ENCODE measurements at places on chromosomes 6 and 20. TPM values are rescaled to one million over a fixed set of nuclear protein-coding genes. Genes with fewer than 3 reads are reported as not detected.

DNA sequence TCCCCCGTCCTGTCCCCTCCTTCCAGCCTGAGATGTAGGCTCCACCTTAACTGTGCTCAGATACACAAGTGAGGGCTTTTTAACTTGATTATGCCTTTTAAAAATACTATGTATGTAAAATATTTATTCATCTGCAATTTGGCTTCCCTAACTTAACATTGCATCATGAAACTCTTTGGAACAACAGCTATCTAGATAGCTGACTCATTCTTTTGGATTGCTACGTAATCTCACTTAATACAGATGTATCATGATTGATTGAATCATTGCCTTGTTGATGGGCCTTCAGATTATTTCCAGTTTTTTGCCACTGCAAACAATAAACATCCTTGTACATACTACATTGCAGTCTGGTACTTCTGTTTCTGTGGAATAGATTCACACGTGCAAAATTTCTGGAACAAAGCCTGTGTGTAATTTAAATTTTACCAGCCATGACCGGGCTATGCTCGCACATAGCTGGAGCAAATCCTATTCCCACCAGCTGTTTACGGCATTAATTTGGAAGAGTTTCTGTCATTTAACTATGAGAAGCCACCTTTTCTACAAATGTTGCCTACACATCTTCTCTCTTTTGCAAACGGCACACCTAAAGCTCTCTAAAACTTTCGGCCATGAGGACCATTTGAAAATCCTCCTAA is 6.5 kb downstream of the PRND start:
- DNase-seq, result no peak
- H3K27me3 ChIP-seq, result peaks cover 9% of the 10 kb centered on the region
- no peak overlapping the region for H3K27ac ChIP-seq
- no peaks in the 10 kb centered on the region for H3K4me1 ChIP-seq
- H3K36me3 ChIP-seq, result no peaks in the 10 kb centered on the region

DNA sequence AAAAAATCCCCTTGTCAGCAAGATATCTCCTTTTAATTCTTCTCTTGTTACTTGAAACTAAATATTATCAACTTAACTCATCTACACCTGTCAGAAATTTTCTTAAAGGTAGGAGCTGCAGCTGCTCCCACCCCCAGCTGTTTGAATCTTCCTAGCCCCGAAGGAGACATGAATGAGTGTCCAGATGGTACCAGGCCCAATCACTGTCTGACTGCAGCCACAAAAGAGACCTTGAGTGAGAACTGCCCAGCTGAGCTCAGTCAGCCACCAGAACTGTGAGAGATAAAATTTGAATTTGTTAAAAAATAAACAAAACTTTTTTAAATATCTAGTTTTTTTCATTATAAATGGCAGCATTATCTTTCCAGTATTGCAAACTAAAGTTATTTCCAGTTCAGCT is 84.7 kb downstream of the PRSS35 start:
- H3K4me1 ChIP-seq, result no peaks in the 10 kb centered on the region
- no peaks in the 10 kb centered on the region for H3K36me3 ChIP-seq
- H3K27me3 ChIP-seq, result no peaks in the 10 kb centered on the region
- H3K27ac ChIP-seq, result no peak overlapping the region
- no peak for DNase-seq

DNA sequence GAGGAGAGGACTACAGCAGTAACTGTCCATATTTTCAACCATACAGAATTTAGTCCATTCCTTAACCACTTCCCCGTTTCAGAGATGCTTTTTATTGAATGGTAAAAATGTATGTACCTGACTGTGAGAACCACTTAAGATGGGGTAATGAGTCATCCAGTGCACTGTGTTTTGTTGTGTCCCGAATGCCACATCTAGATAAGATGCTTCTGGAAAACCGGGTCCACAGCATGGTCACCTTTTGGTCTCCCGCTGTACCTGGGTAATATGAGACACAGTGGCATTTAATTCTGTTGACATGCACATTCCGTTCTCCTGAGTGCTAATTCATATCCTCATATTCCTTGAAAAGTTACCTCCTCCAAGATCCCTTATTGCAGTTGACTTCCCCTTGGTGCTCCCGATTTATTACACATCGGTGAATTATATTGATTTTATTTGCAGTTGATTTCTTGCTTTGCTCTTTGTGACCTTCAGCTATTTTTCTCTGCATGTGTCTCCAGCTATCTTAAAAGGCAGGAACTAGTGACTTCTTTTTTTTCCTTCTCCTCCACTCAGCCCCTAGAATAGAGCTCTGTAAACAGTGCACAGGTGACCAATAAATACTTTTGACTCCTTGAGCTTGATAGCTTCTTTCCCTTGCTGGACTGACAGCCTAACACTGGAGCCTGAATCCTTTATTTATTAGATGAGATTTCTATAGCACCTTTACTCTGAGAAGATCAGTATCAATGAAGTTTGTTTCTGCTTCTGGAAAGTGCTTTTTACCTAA is 314.6 kb downstream of the ZFAND3 start:
- H3K27ac ChIP-seq, result no peak overlapping the region
- H3K27me3 ChIP-seq, result no peaks in the 10 kb centered on the region
- H3K4me1 ChIP-seq, result no peaks in the 10 kb centered on the region
- no peak overlapping the region for H3K4me3 ChIP-seq
- no peaks in the 10 kb centered on the region for H3K36me3 ChIP-seq

GRCh38 chr20:60869087-60869486 is 383.0 kb upstream of the CDH4 start:
- H3K27ac ChIP-seq, result no peak overlapping the region
- DNase-seq, result no peak
- H3K36me3 ChIP-seq, result no peaks in the 10 kb centered on the region
- H3K4me1 ChIP-seq, result no peaks in the 10 kb centered on the region

- H3K36me3 ChIP-seq, result no peaks in the 10 kb centered on the region
- no peak for DNase-seq
- no peak overlapping the region for H3K4me3 ChIP-seq
- no peaks in the 10 kb centered on the region for H3K27me3 ChIP-seq
These were observed 548.7 kb upstream of the MAP3K7 start for GRCh38 chr6:91135406-91136103.

The FIG4 gene
- total RNA-seq, result 18.2 TPM

Data from breast epithelium (tissue), 4 donors.